Hepatocyte (in vitro differentiated cells): ENCODE measurements at places on chromosomes 11 and 22. TPM values are rescaled to one million over a fixed set of nuclear protein-coding genes. Genes with fewer than 3 reads are reported as not detected.
A peak's percentile ranks its signal among the peaks of the same experiment; 100 is the strongest.

DNA sequence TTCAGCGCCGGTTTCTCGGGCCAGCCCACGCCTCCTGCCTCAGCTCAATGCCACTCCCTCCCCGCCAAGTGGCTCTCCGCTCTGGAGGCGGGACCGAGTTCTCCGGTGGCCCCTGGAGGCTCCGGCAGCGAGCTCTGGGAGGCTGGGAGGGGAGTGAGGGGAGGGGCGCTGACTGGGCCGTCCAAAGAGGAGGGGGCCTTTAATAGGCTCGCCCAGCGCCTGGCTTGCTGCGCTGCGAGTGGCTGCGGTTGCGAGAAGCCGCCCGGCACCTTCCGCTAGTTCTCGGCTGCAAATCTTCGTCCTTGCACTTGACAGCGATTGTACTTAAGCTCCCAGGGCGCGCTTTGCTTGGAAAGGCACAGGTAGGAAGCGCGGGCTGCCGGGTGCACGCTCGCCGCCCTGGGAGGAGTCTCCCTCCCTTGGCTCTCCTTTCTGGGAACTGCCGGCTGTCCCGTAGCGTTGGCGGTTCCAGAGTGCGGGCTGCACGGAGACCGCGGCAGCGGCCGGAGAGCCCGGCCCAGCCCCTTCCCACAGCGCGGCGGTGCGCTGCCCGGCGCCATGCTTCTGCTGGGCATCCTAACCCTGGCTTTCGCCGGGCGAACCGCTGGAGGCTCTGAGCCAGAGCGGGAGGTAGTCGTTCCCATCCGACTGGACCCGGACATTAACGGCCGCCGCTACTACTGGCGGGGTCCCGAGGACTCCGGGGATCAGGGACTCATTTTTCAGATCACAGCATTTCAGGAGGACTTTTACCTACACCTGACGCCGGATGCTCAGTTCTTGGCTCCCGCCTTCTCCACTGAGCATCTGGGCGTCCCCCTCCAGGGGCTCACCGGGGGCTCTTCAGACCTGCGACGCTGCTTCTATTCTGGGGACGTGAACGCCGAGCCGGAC, at the start of gene ADAMTS15:
TSS of gene ADAMTS15 (plus strand) at position 230 of the 894 bp plus-strand sequence. CDS start at position 559, 329 bp downstream.
- peaks cover 7% of the 10 kb centered on the region for H3K4me1 ChIP-seq
- H3K4me3 ChIP-seq = peak within 1 kb of the TSS; percentile 69
- H3K27ac ChIP-seq = peak within 1 kb of the TSS; percentile 17
- H3K36me3 ChIP-seq = no peaks in the 10 kb centered on the region
- DNase-seq = peak; percentile 88
- H3K27me3 ChIP-seq = peaks cover 20% of the 10 kb centered on the region

The MOGAT2 gene
- 2.4 and 3.2 TPM in 2 replicates for total RNA-seq

DNA sequence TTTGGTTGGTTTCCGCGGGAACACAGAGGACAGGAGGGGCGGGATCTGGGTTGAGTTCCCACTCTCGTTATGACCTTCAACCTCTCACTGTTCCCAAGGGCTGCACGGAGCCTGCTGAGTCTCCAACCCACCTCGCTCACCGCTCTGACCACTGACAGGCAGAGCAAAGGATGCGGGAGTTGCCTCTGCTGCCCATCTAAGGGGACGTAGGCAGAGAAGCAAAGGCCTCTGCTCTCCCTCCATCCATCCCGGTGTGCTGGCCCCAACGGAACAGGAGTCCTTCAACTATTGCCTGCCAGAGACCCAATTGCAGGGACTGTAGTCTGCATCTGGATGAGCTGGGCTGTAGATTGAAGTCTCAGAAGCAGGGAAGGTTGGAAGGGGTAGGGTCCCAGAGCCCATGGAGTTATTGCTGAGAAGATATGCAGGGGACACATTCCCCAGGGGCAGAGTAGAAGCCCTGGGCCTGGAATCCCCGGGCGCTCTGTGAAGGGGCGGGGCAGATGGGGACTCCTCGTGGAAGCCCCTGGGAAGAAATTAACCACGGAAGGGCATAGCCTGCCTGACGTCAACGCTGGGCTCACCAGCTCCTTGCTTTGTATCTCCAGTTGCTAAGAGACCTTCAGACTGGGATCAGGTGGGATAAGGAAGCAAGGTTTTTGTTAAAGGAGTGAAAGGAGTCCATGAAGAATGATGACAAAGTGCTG, 12.7 kb upstream of the FXYD2 start:
- no peaks in the 10 kb centered on the region for H3K27me3 ChIP-seq
- no peak overlapping the region for H3K27ac ChIP-seq
- no peaks in the 10 kb centered on the region for H3K36me3 ChIP-seq
- H3K4me3 ChIP-seq = no peak overlapping the region

DNA sequence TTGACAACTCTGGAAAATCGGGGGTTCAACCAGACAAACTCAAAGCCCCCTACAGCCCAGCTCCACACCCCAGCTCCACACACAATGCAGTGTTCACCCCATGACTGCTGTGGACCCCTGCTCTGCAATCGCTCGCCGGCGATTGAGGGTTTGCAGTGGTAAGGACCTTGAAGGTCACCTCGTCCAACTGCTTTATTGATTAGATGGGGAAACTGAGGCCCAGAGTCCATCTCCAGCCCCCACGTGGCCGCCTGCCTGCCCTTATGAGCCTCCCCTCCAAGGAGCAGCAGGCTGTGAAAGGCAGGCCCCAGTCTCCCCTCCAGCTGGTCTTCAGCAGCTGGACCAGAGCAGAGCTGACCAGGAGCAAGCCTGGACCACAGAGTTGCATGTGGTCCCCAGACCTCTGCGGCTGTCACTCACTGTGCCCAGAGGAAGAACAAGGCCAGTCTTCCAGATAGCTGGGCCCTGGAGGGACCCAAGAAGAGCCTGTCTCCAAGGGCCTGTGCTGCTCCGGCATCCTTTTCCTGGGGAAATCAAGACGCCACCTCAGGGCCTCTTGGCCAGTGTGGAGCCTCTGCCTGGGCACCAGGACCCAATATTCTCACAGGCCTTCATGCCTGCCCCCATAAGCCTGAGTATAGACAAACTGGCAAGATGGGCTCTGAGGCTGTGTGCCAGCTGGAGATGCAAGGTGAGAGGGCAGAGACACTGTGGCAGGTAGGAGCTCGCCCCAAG, 8.8 kb upstream of the LINC01488 start:
- no peaks in the 10 kb centered on the region for H3K36me3 ChIP-seq
- no peaks in the 10 kb centered on the region for H3K4me1 ChIP-seq
- H3K4me3 ChIP-seq = no peak overlapping the region
- no peak for DNase-seq
- H3K27me3 ChIP-seq = no peaks in the 10 kb centered on the region

DNA sequence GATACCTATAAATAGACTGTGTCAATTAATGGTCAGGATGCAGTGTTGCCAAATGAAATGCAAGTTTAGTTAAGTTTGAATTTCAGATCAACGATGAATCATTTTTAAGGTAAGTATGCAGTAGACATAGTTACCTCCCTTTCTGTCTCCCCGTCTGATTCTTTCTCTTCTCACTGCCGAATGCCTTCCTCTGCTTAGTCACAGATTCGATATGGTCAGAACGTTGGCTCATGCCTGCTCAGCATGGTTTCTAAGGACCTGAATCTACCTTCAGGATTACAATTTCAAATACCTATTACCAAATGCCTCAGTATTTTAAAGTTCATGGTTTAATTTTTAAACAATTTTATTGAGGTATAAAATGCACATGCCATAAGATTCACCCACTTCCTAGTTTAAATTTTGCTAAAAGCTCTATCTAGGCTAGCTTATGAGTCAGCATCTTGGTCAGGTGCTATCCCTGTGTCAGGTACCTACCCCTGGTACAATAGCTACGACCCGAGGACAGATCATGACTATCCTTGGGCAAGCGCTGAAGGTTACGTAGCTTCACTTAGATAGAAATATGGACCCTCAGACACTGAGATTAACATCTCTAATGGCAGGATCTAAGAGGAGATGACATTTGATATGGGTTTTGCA, 78.2 kb upstream of the SPON1 start:
- no peak for DNase-seq
- H3K4me1 ChIP-seq = no peaks in the 10 kb centered on the region
- no peaks in the 10 kb centered on the region for H3K36me3 ChIP-seq
- no peak overlapping the region for H3K4me3 ChIP-seq
- H3K27me3 ChIP-seq = no peaks in the 10 kb centered on the region
